ENCODE measurements at places on chromosomes 4 and X.

- peak; percentile 80 for DNase-seq
Measured at GRCh38 chrX:48897157-48897624, 377 bp downstream of the TIMM17B start.

GRCh38 chr4:140102421-140102820, 51.6 kb downstream of the MAML3 start:
- DNase-seq = no peak

- no peak for DNase-seq
Measured at GRCh38 chr4:120327276-120327675, 260.6 kb upstream of the MAD2L1 start.

GRCh38 chrX:5829060-5829459, 399.6 kb downstream of the NLGN4X start:
- no peak for DNase-seq

DNA sequence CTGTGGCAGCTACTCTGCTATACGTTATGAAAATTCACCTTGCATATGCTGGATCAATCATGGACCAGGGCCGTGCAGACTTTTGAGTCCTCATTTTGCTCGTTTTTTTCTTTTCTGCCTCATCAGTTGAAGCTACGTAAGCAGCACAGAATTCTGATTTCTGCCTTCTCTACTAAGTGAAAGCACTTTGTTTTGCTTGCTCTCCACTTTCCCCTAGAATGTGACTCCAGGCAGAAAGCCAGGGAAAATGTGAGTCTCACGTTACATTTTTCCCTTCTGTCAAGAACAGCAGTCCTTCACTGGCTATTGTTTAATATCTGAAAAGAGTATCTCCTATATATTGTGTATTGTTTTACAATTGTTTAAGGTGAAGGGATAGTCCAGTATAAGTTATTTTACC, 1840.1 kb downstream of the PCDH7 start:
- peak; percentile 10 for DNase-seq

GRCh38 chr4:83113429-83113786, 1.1 kb downstream of the PLAC8 start:
- no peak for DNase-seq

DNA sequence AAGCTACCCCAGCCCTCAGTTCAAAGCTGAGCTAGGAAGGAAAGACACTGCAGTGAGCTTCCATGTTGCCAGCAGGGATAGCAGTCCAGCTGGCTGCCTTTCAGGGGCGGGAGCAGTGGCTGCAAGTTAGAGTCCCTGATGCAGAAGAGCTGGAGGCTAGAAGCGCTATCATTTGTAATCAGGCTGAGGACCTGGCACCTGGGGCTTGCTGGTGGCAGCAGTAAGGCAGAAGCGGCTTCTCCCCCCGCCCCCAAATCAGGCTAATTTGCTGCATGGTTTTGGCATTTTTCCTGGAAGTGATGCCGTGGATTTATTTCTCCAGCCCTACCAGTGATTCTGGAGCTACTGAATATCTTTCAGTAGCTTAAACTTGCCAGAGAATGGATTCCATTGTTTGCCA, 203.3 kb downstream of the CLCN4 start:
- DNase-seq = peak; percentile 82

DNA sequence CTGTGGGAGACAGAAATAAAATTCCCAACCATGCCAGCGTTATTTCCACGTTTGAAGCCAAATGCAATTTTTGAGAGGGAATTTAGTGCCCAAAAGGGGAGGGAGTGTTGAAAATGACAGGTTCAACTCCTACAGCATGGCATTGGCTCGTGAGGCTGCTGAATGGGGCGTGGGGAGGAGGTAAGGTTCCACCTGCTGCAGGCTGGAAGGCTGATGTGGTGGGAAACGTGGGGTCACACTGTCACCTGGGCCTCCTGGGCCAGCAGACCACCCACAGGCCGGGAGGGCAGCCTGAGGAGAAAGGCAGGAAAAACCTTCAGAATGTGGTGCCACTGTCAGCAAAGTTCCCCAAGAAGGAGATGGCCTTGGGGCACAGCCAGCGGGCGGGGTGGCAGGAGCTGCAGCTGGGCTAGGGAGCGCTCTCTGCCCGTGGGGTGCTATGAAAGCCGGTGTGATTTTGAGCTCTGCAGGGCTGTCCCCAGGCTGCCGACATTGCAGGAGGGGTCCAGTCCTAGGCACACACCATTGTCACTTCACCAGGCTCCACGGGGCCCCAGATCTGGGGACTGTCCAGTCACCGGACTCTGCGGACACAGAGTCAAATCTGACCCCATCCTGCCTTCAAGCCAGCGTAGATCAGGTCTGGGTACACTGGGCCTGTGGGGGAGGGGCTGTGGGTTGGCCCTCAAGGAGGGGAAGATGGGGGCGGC, 19.6 kb downstream of the MSANTD1 start:
- DNase-seq = no peak

DNA sequence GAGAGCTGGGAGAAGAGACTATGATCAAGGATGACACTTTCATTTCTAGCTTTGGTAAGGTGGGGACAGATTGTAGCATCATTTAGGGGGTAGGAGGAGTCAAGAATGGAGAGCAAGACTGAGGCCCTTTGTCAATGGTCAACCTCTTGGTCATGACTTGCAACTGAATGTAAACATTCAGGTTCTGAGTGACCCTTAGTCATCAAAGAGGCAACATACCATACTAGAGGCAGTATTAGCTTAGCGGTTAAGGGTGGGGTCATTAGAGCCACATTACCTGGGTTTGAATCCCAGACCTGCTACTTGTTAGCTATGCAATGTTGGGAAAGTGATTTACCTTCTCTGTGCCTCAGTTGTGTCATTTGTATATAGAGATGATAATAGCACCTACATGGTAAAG, 76.5 kb downstream of the MED28 start:
- no peak for DNase-seq

- no peak for DNase-seq
Measured at GRCh38 chrX:44265559-44265958, 77.9 kb downstream of the EFHC2 start.

GRCh38 chr4:141499261-141499853, 137.0 kb upstream of the IL15 start:
- no peak for DNase-seq

DNA sequence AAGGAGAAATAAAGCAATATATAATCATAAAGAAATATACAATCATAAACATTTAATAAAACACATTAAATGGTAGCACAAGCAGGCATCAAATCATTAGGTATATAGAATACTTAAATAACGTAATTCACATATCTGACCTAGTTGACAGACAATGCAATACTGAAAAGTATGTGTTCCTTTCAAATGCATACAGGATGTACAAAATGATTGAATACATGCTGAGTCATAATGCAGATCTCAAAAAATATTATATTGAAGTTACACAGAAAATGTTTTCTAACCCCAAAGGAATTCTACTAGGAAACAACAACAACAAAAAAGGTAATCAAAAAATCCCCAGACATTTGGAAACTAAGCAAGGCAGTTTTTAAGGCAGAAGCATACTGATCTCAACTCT, 1072.0 kb upstream of the INTU start:
- no peak for DNase-seq

DNA sequence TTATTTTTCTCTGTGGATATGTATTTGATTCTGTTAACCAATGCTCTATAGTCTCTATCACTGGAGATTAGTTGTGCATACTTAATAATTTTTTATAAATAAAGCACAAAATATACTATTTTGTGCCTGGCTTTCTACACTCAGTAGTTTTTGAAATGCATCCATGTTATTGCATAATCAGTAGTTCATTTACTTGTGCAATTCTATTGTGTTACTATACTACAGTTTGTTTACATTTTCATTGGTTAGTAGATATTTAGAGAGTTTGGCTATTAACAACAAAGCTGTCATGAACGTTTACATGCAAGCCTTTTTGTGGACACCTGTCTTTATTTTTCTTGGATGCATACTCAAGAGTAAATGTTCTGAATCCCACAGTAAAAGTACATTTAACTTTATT, 265.0 kb upstream of the FAT4 start:
- no peak for DNase-seq

- DNase-seq = no peak
Measured at GRCh38 chr4:52864793-52865192, 2.7 kb downstream of the RASL11B start.

DNA sequence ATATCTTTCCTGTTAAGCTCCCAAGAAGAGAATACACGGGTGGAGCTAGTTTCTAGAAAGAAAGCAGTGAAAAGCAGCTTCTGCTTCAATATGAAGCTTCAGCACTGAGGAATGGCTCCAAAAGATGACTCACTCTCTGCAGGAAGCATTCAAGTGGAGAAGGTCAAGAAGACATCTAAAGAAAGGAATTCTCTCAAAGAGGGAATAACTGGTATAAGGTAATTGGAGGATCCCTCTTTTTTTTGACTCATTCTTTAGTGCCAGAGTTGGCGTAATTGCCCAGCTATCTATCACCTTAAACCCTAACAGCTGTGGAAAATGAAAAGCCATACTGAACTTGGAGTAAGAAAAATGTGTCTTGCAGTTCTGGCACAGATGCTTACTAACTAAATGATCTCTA, 3.5 kb downstream of the EDA2R start:
- no peak for DNase-seq

DNA sequence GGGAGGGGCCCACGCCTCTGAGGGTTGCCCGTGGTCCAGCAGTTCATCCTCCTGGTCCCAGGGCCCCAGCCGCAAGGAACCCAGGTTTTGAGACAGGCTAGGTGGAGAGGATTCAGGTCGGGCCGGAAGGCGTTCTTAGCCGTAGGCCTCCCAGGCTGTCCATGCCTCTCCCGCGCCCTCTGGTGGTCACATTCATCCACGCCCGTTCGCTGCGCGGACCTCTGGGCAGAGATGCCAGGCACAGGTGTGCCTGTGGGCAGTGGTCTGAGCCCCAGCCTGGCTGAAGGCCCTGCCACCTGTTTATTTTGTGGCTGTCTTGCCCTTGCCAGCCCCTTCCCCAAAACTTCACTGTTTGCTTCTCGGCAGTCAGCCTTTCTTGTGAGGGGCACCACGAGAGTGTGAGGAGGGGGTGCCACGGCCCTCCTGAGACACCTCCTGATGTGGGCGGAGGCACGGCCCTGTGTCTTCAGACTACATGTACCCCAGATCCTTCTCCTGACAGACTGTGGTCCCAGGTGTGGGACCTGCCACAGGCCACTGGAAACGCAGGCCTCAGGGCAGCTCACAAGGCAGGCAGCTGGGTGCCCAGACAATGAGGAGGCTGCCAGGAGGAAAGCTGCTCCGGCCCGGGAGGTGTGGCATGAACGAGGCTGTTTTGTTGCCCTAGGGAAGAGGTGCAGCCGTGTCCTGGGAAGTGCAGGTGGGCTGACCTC, 5.0 kb downstream of the UVSSA start:
- DNase-seq = peak; percentile 58

GRCh38 chrX:24668111-24668510, 21.0 kb upstream of the PCYT1B start:
- DNase-seq = peak; percentile 36

DNA sequence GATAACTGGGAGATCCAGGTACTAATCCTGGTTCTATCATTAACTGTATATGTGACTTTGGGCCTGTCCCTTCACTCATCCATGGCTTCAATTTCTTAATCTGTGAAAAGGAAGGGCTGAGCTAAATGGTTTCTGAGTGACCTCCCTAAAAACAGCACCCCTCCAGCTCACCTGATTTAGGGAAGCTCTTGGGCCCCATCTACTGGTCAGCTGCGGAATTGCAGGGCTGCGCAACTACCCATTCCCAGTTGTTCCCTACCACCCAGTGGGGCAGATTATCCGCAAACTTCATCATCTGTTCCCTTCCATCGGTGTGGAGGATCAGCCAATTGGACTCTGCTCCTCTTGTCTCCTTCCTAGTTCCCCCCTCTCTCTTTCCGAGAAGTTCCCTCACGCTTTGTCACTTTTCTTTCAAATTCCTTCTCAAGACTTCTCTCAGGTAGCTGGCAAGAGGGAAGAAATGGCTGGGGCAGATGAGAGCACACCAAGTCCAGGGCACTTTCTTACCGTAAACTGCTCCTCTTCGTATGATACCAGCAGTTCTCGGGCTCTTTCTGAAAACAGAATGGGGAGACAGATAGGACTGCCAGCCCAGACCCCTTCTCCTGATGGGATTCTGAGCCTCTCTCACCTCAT, 5.8 kb downstream of the LAS1L start:
- peak; percentile 53 for DNase-seq

All from brain (organoid and tissue), 16 donors.